Kasumi-1 (cell line): ENCODE measurements at places on chromosomes 11 and 22.

GRCh38 chr22:32048069-32048468 is 5.0 kb downstream of the SLC5A1 start:
- no peak for DNase-seq

DNA sequence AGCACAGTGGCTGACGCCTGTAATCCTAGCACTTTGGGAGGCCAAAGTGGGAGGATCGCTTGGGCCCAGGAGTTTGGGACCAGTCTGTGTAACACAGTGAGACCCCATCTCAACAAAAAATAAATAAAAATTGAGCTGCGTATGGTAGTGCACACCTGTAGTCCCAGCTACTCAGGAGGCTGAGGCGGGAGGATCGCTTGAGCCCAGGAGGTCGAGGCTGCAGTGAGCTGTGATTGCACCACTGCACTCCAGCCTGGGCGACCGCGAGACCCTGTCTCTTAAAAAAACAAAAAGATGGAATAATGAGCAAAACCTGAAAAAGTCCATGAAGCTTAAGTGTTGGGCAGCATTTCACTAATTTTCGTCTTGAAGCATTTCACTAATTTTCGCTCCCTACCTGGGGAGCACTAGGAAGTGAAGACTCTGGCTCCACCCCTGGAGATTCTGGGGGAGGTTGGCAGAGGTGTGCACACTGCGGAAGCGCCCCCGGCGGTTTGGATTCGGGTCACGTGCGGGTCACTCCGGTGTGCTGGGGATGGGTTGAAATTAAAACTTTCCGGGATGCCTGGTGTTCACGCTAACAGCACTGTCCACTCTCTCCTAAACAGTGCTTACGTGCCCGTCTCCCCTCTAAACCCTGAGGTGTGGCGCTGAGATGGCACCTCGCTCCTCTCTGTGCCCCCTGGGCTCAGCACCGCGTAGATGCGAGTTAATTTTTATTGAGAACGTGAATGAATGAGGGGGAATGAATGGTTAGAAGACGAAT is 906 bp upstream of the NAA40 start:
- no peak for DNase-seq

- DNase-seq: no peak
These were observed 16.1 kb downstream of the SCARF2 start for GRCh38 chr22:20421507-20421874.

GRCh38 chr11:78800096-78800690 is 225.5 kb upstream of the NARS2 start:
- no peak for DNase-seq
